ENCODE measurements at places on chromosomes 3 and 15.

DNA sequence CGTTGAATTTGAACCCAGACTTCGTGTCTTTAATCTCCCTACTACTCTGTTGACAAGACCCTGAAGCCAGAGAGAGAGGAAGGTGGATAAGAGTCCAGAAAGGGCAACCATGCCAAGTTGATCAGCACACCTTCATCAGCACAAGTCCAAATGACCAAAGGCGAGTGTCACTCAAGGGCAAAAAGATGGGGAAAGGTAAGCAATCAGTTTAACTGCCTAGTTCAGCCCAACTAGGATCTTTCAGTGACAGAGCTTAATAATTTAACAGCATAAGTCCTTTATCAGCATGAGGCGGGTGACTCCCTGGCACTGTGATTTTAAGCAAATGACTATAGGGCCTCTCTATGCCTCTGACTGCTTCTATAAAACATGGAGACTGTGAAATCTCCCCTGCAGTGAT lies 6.2 kb downstream of the SUCLG2 start:
- DNase-seq: no peak

- DNase-seq: no peak
These were observed 42.6 kb upstream of the ATP2C1 start for GRCh38 chr3:130851277-130851676.

GRCh38 chr15:95304151-95304946 lies 1026.2 kb upstream of the NR2F2 start:
- no peak for DNase-seq

GRCh38 chr3:190983875-190984274 lies 121.4 kb upstream of the GMNC start:
- DNase-seq: no peak

DNA sequence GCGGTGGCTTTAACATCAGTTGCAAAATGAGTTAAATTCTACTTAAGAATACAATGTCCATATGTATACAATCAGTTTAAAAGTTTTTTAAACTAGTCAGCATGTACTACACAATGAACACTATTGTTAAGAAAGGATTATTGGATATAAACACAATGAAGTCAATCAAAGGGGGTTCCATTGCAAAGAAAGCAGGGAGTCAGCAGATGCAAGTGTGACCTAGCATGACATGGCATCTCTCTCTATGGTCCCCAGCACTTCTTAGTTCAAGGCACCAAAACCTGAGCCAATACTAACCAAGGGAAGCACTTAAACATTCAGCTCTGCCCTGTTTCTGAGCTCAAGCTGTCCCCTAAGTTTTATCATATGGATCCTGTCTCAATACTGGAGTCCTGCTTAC lies 17.0 kb downstream of the KLHL6 start:
- no peak for DNase-seq

- DNase-seq: no peak
These were observed 117.5 kb downstream of the PDCD6IP start for GRCh38 chr3:33915796-33916546.

DNA sequence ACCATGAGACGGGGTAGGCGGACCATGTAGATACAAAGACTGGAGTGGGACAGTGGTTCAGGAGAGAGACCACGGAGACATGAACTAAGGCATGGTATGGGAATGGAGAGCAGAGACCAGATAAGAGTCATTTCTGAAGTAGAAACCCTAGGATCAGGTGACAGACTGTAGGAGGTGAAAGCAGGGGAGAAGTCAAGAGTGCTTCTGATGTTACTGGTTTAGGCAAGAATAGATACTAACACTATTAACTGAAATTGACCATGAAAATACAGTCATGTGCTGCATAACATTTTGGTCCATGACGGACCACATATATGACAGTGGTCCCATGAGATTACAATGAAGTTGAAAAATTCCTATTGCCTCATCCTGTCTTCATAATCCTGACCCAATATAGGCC lies 41.7 kb downstream of the RASGRP1 start:
- no peak for DNase-seq

GRCh38 chr3:114318295-114318694 lies 24.5 kb downstream of the TIGIT start:
- no peak for DNase-seq

DNA sequence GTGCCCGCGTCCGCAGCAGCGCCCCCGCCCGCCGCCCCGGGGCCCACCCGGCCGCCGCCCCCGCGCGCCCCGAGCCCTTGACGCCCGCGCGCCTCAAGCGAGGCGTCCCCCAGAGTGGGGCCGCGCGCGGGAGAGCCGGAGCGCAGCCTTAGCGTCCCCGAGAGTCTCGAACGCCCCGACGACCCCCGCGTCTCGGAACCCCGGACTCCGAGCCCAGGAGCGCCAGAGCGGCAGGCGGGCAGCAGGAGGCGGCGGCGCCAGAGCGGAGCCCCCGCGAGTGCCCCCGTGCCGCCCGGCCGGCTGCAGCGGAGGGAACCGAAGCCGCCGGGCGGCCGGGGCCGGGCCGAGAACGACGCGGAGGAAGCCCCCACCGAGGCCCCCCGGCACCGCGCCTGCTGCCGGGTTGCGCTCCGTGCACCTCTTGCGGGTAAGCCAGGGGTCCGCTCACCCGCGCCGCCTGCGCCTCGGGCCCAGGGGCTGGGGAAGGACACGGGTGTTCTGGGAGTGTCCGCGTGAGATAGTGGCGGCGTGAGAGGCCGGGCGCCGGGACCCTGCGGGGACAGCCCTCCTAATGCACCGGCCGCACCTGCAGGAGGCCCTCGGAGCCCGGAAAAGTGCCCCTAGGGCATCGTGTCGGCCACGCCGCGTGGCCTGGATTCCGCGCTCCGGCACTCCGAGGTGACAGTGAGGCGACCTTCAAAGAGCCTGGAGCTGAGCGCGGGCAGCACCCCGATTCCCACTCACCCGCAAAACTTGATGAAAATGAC lies 52.0 kb upstream of the ULK4 start:
- peak; percentile 39 for DNase-seq

GRCh38 chr3:139455206-139455605 lies 21.1 kb downstream of the RBP2 start:
- DNase-seq: no peak

GRCh38 chr3:79947469-79947868 lies 179.7 kb upstream of the ROBO1 start:
- no peak for DNase-seq

GRCh38 chr15:67146875-67147381 lies 81.5 kb downstream of the SMAD3 start:
- no peak for DNase-seq

- DNase-seq: no peak
These were observed 600 bp upstream of the CHRNA5 start for GRCh38 chr15:78564743-78565096.

DNA sequence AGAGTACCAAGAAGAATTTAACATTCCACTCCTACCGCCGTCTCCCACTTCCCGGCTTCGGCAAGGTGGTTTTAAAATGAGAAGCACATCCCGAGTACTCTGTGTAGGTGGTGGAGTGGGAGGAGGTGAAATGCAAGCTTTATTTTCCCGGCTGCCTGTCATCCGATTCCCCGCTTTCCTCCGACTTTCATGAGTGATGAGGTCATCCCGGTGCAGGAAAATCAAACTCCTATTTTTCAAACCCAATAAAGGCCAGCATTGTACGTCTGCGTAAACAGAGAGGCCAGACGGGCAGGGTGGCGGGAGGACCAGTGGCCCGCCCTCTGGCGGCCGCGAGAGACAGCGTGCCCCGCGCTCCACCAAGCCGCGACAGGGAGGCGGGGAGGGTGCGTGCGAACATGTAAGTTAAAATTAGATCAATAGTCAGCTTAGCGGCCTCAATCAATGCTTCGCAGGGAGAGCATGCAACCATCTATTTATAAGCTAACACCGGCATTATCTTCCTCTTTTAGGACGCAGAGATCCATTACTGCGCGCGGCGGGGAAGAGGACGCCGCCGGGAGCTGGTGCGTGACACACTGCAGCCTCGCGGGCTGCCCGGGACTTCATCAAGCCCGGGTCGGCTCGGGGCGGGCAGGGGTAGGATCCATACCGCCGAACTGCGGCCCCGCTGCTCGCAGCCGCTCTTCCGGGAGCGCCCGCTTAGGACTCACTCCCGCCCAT lies 163.3 kb downstream of the CD47 start:
- peak; percentile 85 for DNase-seq
